Upper lobe of left lung (tissue), 6 donors: ENCODE measurements at places on chromosomes 4 and X.
A peak's percentile ranks its signal among the peaks of the same experiment; 100 is the strongest.

- no peak for DNase-seq
These were observed 70.8 kb downstream of the STK32B start for GRCh38 chr4:5122114-5122513.

DNA sequence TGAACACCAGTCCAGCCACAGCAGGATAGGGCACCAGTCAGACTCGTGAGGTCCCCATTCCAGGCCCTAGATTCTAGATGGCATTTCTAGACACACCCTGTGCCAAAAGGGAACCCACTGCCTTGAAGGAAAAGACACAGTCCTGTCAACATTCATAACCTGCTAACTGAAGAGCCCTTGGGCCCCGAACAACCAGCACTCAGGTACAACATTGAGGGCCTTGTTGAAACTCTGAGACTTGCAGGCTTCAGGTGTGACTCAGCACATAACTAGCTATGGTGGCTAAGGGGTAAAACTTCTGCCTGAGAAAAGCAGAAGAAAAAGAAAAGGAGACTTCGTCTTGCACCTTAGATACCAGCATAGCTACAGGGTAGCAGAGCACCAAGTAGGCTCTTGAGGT is 252.9 kb upstream of the GRID2 start:
- no peak for DNase-seq

GRCh38 chrX:24487571-24487970 is 22.5 kb downstream of the PDK3 start:
- DNase-seq: no peak

GRCh38 chr4:125677665-125678307 is 363.0 kb downstream of the FAT4 start:
- no peak for DNase-seq

GRCh38 chr4:2372488-2373030 is 45.9 kb downstream of the ZFYVE28 start:
- no peak for DNase-seq

DNA sequence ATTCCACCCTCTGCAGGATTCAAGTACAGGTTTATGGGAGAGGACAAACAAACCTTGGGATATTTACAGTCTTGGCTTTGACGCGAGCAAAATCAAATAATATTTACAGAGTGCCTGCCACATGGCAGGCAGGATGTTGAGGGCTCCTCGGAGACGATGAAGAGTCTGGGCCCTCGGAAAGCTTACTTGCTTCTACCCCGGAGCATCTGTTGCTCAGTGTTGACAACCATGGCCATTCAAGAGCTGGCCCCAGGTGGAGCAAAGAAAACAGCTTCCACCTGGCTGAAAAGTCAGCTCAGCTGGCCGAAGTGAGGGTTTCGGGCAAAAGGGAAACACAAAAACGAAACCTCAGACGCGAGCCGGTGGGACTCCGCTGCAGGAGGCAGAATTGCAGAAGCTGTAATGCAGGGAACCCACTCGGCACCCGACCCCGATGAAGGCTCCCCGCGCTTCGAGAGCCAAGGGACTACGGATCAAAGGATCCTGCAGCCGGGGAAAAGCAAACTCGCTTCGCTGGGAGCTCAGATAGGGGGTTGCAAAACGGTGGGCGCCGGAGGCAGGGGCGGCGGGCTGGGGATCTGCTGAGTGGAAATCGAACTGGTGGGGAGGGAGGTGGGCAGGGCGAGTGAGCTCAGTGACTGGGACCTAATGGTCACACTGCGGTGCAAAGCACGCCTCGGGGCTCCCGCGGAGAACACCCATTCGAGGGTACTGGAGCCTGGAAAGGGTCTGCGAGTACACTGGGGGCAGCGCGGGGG is 805 bp downstream of the ATP8A1 start:
- DNase-seq: peak; percentile 59

GRCh38 chr4:61501812-61502211 is 301.7 kb downstream of the ADGRL3 start:
- DNase-seq: no peak

GRCh38 chrX:7143941-7144525 is 3.5 kb upstream of the STS start:
- no peak for DNase-seq

DNA sequence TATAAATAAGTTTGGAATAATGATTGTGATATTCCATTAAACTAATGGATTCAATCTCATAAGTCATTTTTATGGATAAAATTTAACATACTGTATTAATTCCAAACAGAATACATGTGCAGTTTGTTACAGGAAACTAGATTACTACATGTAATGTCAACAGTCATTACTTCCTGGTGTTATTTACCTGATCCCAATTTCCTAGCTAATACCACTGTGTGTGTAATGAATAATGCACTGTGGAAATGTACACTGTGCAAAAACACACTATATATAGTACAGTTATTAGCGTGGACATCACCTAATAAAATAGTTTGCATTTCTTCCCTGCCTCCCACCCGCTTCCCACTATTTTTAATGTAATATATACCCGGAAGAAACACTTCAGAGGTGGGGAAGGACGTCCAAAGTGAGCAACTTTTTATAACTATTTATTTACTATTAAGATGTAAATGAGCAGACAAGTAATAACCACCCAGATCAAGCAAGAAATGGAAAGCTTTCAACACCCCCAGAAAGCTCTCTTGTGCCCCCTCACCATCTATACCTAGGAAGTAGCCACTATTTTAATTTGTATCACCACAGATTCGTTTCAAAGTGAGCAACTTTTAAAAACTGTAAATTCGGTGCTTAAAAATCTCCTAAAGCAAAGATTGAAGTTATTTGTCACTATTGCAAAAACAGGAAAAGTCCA is 219.1 kb downstream of the THOC2 start:
- DNase-seq: no peak

DNA sequence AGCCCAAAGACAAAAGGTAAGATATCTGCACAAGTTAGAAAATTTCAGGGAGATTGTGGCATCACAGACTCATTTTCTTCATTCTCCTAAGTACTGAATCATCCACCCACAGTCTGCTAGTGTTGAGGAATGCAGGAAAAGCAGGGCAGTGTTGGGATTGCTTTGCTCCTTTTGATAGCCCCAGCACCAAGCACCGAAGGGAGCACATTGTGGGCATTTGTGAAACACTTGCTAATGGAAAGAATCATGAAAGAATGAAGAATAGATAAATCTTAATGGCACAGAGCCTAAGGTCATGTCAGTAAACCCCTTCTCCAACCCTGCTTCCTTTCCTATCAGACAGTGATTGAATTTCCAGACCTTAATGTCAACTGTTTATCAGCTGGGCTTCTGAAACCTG is 103.1 kb upstream of the GPRIN3 start:
- no peak for DNase-seq

GRCh38 chrX:12709047-12709446 is 82.2 kb upstream of the PRPS2 start:
- DNase-seq: no peak

DNA sequence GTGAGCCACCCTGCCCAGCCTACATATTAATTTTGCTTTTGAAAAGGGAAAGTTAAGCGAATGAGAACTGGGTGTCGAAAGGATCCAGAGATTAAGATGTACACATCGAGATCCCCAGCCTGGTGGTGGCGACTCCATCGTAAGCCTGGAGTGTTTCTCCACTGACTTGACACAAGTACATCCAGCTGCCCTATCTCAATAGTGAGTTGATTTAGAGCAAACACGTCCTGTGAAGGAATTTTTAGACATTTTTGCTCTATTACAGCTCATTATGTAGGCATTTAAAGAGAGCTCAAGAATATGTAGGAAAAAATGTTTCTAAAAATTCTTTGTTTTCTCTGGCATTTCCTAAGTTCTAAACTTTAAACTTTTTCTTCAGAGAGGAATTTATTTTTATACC is 11.7 kb upstream of the CLDN34 start:
- no peak for DNase-seq

DNA sequence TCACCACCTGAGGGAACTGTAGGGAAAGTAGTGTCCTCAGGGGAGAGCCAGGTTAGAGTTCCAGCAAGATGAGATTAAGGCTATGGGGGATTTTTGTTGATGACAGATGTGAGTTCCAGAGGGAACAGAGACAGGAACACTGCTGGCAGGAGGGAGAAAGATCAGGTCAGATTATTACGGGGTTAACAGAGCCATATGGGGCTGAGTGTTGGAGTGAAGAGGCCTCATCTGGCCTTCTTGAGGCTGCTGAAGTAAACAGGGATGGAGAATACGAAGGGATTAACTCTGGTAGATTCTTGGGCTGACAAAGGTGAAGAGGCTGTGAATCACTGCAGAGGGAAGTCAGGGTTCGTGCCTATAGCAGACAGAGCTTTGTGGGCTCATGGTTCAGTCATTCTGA is 47.9 kb upstream of the POU4F2 start:
- no peak for DNase-seq

DNA sequence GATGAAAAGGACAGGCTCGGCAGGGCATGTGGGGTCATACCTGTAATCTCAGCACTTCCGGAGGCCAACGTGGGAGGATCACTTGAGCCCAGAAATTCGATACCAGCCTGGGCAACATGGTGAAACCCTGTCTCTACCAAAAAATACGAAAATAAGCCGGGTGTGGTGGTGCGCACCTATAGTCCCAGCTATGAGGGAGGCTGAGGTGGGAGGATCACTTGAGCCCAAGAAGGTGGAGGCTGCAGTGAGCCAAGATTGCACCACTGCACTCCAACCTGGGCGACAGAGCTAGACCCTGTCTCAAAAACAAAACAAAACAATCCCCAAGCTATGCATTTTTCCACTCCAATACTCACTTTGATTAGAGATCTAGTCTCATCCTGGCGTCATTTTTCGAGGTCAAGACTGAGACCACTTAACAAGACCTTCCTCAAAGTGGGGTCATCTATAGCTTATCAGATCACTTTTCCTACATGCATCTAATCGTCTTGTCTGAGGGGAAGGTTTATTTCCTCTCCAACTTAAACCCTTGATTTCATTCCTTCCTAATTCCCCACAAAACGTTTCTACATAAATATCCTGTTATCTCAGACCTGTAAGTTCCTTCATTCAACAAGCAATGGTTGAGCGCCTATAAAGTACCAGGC is 1.3 kb downstream of the NKAP start:
- DNase-seq: no peak

GRCh38 chr4:54032558-54033135 is 31.8 kb downstream of the CHIC2 start:
- peak; percentile 15 for DNase-seq

DNA sequence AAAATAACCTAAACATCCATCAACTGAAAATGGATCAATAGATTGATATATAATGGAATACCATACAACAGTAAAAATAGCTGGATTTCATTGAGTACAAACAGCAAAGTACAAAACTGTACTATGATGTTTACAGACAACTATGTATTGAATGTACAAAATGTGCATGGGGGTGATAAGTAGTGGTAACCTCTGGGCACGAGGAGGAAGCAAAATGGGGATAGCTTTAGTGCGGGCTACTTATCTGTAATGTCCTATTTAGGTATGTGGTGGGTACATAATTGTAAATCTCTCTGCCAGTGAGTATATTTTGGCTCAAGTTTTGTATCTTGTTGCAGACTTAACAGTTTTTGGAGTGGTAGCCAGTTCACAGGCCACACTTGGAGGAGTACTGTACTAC is 123.6 kb downstream of the STAG2 start:
- DNase-seq: no peak

DNA sequence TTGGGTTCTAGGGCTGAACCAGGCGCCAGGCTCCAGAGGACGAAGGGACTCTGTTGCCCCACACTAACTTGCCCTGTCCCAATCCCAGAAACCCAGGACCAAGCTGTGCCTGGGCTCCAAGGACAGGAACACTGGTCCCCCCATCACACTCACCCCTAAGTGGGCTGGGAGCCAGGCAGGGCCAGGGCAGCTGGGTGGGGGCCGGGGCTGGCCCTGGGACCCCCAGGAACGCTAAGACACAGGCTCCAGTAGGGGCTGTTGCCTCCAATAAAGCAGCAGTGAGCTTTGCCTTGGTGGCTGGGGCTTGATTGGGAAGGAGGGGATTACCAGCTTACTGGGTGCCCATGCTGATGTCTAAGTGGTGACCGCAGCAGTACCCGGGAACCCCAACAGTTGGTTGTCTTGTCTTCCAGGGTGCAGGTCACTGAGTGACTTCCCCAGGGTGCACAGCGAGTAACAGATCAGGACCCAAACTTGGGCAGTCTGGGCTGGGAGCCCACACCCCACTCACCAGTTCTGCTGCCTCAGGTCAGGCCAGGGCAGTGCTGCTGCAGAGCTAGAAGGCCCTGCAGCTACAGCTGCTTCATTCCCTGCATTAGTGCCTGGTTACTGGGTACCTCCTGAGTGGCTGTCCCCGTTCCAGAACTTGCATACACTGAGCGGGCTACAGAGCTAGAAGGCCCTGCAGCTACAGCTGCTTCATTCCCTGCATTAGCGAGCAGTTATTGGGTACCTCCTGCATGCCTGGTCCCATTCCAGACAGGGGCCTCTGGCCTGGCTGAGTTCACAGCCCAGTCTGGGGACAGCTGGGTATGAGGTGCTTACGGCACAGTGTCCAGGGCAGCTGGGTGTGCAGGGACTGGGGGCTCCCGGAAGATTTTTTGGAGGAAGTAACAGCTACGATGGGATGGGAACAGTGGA is 9.4 kb upstream of the ADD1 start:
- peak; percentile 52 for DNase-seq
